IPS-NIHi11 (cell line): ENCODE measurements at places on chromosomes 4 and X.
A peak's percentile ranks its signal among the peaks of the same experiment; 100 is the strongest.

DNA sequence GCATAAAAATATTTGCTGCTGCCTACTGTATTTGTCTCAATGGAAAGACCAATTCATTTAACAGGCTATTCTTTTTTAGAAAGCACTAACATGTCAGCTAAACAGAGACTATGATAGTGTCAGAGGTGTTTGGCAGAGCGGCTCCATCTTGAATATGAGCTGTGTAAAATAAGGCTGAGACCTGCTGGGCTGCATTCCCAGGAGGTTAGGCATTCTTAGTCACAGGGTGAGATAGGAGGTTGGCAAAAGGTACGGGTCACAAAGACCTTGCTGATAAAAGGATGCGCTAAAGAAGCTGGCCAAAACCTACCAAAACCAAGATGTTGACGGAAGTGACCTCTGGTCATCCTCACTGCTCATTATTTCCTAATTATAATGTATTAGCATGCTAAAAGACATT is 41.8 kb downstream of the NPY5R start:
- no peak for DNase-seq

DNA sequence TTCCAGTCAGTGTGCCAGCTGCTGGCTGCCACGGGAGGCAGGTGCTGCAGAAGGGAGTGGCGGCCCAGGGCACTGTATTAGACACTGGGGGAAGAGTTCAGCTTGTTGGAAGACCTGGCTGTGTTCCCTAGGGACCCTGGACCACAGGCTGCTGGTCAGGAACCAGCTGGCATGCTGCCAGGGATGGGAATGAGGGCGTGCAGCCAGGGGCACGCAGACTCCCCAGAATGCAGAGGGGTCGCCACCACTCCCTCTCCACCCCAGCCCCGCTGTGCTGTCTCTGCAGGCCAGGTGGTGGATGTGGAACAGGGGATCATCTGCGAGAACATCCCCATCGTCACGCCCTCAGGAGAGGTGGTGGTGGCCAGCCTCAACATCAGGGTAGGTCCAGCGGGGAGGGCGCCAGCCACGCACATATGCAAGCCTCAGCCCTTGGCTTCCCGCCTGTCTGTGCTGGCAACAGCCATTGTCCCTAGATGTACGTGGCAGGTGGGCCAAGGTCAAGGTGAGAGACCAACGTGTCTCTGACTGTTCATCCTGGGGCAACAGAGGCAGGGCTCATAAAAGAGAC is 12.3 kb downstream of the ABCD1 start:
- DNase-seq, result no peak

DNA sequence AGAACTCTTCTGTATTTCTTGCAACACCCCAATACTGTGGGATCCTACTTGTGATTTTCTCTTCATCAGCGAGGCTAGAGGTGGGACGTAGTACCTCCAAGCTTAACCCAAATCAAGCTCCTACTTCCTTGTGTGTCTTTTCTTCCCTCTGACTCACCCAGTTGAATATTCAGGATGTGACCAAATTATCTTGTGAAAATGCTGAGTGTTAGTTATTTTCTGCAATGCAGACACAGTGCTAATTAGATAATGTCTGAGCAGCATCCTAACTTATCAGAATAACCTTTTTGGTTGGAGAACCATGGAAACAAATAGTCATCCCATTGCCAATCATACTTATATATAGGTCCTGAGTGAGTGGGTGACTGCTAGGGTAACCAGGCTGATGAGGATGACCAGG is 2.4 kb downstream of the MEPE start:
- no peak for DNase-seq

GRCh38 chr4:138639018-138639741 is 376.4 kb upstream of the NOCT start:
- DNase-seq, result no peak

DNA sequence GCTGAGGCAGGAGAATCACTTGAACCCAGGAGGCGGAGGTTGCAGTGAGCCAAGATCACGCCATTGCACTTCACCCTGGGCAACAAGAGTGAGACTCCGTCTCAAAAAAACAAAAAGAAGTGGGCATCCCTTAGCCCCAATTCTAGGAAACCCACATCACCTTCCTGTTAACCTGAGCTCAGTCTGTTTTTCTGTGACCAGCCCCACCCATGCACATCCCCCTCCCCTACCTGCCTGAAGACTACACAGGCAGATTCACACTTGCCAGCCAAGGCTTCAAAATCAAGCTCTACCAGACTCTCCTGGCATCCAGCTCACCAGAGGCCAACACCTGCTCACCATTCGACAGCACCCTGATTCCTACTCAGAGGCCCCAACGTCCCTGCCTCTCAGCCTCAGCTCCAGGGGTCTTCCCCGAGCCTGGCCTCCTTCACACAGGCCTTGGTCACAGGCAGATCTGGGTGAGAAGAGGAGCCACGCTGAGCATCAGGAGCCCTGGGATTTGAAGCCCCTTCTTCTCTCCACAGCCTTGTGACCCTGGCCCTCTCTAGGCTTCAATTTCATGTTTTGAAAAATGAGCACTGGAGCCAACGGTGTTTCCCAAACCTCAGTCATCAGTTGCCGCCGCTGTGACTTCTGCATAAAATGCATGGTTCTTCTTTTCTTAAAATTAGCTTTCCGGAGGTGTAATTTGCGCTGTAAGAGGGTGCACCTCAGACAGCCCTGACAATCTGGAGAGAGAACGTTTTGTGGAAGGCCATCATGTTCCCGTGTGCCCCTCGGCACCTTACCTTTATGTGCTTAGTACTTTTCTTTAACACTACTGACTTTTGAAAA is 47.3 kb downstream of the JAKMIP1 start:
- no peak for DNase-seq

DNA sequence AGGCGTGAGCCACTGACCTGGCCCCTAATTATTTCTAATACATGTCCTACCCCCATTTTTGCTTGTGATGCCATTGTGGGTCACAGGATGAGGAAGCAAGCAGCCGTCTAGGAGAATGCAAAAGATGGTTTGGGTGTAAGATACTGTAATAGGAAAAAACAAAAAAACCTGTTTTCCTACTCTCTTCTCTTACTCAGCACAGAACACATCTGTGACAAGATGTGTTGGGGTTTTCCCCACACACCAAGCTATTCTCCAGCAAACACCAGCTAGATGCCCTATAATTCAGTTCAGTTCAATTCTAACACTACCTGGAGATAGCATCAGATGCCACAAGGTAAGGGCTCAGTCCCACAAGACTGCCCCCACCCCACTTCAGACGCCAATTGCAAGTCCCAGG is 15.3 kb upstream of the HPRT1 start:
- DNase-seq, result no peak

DNA sequence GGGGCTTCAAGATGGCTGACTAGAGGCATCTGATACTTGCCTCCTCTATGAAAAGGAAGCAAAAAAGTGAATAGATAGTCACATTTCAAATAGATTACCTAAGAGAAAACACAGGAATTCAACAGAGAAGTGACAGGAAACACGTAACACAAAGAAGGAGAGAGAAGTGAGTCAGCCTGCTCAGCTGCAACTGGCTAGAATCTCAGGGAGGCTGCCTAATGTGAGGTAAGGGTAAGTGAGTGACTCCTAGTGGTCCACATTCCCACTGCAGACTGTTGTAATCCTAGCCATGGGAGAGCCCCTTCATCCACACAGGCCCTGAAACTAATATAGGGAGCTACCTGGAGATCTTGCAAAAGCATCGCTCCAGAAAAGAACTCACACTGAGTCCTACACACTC is 179.2 kb downstream of the SLC7A11 start:
- peak; percentile 51 for DNase-seq

GRCh38 chrX:121308276-121308805 is 260.9 kb downstream of the GLUD2 start:
- peak; percentile 26 for DNase-seq

DNA sequence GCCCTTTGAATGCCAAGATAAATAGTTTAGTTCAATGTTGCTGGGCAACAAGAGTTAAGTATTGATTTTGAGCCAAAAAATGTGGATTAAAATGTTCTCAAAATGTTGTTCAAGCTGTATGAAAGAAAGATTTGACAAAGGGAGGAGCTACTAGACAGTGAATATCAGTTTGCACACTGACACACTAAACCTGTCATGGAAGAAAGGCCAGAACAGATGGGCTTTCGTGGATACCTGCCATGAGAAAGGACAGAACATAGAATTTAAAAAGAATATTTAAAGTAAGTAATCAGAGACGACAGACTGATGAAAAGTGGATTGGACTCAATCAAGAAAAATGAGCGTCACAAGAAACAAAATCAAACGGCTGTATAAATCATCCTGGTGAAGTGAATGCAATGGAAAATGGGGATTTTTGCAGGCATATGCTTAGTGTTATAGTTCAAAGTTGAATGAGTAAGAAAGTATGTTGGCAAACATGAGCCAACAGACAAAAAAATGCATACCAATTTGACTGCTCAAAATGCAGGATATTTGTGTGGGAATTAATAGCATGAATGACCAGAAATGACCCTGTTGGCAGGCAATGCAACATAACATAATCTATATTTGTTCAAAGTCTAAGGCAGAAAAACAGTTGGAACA is 7.4 kb downstream of the PCDH18 start:
- DNase-seq, result no peak

DNA sequence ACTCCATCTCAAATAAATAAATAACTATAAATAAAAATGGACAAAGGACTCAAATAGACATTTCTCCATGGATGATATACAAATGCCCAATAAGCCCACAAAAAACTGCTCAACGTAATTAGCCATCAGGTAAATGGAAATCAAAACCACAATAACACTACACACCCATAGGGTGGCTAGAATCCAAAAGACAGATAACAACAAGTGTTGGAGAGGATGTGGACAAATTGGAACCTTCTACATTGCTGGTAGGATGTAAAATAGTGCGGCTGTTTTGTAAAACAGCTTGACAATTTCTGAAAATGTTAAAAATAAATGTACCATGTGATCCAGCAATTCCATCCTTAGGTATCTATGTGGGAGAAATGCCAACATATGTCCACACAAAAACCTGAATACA is 52.1 kb downstream of the ZNF157 start:
- no peak for DNase-seq

DNA sequence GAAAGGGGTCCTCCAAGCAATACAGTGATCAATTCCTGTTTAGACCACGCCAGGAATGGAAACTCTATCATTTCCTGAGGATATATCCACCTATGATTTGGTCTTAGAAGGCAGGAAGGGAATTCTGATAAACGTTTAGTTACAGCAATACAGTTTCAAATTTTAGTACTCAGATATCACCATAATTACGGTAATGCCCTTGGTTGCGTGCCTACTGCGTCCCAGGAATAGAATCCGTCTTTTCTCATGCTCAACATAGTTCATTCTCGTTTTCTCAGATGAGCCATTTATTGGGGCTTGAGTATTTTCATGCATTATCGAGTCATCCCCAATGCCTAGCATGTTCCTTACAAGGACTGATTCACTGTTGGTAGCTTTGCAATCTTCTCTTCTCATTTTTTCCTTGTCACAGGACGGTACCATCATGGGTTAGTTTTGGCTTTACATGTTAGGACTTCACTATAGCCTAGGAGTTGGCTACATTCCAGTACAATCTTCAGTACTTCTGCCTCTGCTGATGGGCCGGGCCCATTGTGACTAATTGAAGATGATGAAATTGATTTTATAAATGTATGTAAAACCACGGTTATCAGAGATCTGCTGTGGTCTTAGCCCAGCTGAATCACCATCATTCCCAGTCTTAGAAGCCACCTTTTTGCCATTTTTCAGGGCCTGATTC is 4.4 kb upstream of the PRKX start:
- DNase-seq, result no peak

DNA sequence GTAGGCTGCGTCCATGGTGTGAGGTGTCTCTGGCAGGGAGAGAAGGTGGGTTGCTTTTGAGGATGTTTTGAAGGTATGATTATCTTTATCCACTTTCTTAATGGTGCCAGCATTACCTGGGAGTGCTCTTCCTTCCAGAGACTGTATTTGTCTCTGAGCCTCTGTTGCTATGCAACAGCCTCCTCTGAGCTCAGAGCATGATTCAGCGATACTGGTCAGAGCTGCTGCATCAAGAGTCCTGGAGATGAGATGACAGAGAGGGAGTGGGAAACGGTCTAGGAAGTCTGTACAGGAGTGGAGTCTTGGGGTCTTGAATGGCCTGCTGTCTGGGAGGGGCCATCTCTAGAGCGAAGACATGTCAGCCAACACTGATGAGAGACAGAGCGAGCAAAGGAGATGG is 104.4 kb upstream of the RAB40AL start:
- DNase-seq, result peak; percentile 2

DNA sequence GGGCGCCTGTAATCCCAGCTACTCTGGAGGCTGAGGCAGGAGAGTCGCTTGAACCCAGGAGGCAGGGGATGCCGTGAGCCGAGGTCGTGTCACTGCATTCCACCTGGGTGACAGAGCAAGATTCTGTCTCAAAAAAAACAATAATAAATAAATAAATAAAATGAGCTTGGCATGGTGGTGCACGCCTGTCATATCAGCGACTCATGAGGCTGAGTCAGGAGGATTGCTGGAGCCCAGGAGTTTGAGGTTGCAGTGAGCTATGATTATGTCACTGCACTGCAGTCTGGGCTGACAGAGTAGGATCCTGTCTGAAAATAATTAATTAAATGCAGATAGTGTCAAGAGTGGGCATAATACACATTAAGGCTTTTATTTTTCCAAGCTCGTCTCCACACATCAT is 77.5 kb downstream of the DHRSX start:
- DNase-seq, result no peak

DNA sequence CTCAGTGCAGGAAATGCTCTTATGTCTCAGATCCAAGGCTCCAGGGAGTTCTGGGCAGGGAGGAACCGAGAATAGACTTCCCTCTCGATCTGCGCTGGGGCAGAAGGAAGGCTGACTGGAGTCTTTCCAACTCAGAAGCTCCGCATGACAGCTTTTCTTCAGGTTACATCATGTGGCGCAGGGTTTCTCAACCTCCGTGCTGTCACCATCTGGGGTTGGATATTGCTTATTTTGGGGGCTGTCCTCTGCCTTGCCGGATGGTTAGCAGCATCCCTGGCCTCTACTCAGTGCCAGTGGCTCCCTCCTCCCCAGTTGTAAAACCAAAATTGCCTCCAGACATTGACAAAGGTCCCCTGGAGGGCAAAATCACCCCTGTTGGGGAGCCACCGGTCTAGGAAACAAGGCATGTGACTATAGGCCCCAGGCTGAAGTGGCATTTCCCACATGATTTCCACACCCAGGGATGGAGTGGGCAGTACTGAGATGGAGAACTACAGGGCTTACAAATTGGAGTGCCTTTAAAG is 21.4 kb downstream of the REELD1 start:
- no peak for DNase-seq

- peak; percentile 77 for DNase-seq
Observed at GRCh38 chr4:154277172-154277571, 214.4 kb downstream of the DCHS2 start.

- no peak for DNase-seq
Observed at GRCh38 chr4:27009539-27009938, 148.9 kb downstream of the STIM2 start.

GRCh38 chr4:188864741-188865140 is 725.5 kb downstream of the TRIML1 start:
- DNase-seq, result no peak

DNA sequence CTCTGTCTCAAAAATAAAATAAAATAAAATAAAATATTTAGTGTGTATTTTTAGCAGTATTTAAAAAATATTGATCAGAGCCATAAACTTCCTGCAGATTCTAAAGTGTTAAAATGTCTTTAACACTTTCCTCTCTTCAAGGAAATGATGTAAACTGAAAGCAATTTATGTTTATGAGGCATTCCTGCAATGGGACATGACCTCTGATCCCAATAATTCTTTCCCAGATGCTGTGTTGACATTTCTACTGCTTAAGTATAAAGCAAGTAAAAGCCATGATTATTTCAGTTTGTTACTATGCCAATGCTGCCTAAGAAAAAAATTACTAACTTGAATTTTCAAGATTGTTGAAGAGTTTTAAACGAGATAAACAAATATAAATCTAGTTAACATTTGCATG is 29.0 kb downstream of the COQ2 start:
- no peak for DNase-seq

- DNase-seq, result no peak
Observed at GRCh38 chrX:31811106-31811505, 739.3 kb upstream of the FTHL17 start.
